ENCODE measurements at places on chromosomes 12 and 14. TPM values are rescaled to one million over a fixed set of nuclear protein-coding genes. Genes with fewer than 3 reads are reported as not detected.

GRCh38 chr14:105876829-105877228 lies 350.4 kb downstream of the TMEM121 start:
- no peak overlapping the region for H3K4me3 ChIP-seq
- H3K36me3 ChIP-seq: no peaks in the 10 kb centered on the region
- no peak for DNase-seq
- no peak overlapping the region for H3K27ac ChIP-seq
- H3K4me1 ChIP-seq: no peaks in the 10 kb centered on the region

GRCh38 chr12:104909761-104910160 lies 48.3 kb downstream of the SLC41A2 start:
- no peaks in the 10 kb centered on the region for H3K27me3 ChIP-seq
- peak; percentile 91 for DNase-seq
- peaks cover 7% of the 10 kb centered on the region for H3K4me1 ChIP-seq

DNA sequence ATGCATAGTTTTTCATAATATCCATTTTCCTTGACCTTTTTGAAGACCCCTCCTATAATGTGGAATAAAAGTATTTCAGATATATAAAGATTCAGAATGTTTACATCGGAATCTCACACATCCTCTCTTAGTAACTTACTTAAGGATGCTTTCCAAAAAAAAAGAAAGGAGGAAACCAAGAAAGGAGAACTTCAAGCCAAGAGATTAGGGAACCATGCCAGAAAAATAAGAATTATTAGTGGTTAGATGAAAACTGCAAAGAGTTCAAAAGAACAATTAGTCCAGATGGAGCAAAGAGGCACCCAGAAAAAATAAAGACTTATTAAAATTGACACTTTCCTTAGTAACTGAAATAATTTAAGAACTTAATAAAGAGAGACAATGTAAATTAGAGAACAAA lies 179.2 kb downstream of the DUSP6 start:
- no peak overlapping the region for H3K4me3 ChIP-seq
- no peaks in the 10 kb centered on the region for H3K36me3 ChIP-seq
- no peaks in the 10 kb centered on the region for H3K4me1 ChIP-seq
- DNase-seq: no peak

The C12orf75 gene
- 48.5 TPM for total RNA-seq

The CLEC1B gene
- total RNA-seq: not detected

The PTPRB gene
- 0.29 TPM for total RNA-seq

The GDF3 gene
- total RNA-seq: not detected

Measured in osteoblast (primary cell).